Smooth muscle cell of the brain vasculature (primary cell): ENCODE measurements at places on chromosomes 3 and 15.

- DNase-seq: peak; percentile 58
These were observed 16.9 kb downstream of the ABHD2 start for GRCh38 chr15:89105147-89105546.

DNA sequence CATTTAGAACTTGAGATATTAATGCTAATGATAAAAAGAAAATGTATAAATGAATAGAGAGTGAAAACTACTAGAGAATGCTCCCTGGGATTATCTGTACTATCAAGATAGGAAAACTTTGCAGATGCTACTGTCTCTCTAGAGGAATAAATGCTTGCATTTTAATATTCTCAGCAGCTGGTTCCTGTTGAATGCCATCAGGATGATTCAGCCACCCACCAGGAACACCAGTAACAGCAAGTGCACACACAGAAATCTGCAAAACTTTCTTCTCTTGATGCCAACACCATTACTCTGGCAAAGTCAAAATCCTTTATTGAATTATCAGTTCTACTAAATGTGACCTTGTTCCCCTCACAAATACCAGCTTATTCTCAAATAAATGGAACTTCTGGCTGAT, 148.4 kb downstream of the TIGIT start:
- no peak for DNase-seq

GRCh38 chr3:170467571-170468147, 49.0 kb downstream of the CLDN11 start:
- DNase-seq: no peak

DNA sequence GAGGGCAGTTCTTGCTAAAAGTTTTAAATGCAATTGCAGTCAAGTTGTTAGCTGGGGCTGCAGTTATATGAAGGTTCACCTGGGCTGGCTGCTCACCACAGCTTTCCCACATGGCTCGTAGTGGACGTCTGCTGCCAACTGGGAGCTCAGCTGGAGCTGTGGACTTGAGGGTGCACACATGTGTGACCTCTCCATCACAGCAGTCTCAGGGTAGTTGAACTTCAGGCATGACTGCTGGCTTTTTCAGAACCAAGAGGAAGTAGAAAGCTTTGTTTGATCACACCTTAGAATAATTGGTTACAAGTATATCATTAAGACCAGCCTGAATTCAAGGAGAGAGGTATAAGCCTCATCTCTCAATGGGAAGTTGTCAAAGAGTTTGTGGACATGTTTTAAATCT, 74.1 kb downstream of the CHL1 start:
- DNase-seq: no peak

DNA sequence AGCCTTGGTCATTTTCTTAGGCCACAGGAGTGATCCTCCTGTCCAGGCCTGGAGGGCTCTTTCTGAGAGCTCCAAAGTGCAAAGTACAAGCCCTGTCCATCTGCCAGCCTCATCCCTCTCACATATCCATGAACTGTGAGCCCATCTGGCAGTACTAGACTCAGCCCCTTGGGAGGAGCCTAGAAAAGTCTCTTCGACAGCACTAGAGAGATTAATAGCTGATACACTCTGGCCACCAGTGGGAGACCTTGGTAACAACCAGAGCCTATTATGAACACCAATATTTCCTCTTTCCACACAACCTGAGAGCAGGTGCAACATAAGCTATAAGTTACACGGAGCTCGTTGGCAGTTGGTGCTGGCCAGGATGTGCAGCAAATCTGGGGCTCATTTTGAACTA, 59.5 kb upstream of the DCLK3 start:
- DNase-seq: no peak
